Kidney (tissue), 22 donors: ENCODE measurements at places on chromosomes 3 and 15. TPM values are rescaled to one million over a fixed set of nuclear protein-coding genes. Genes with fewer than 3 reads are reported as not detected.

GRCh38 chr3:108098003-108098370, 7.2 kb upstream of the CD47 start:
- no peaks in the 10 kb centered on the region for H3K36me3 ChIP-seq
- no peak overlapping the region for H3K4me3 ChIP-seq
- H3K27me3 ChIP-seq = no peaks in the 10 kb centered on the region
- no peak for DNase-seq
- H3K27ac ChIP-seq = no peak overlapping the region
- H3K4me1 ChIP-seq = no peaks in the 10 kb centered on the region

GRCh38 chr15:80562033-80562432, 133.1 kb upstream of the ABHD17C start:
- H3K4me1 ChIP-seq = no peaks in the 10 kb centered on the region
- no peak for DNase-seq
- no peaks in the 10 kb centered on the region for H3K27me3 ChIP-seq
- peaks cover 7% of the 10 kb centered on the region for H3K36me3 ChIP-seq

DNA sequence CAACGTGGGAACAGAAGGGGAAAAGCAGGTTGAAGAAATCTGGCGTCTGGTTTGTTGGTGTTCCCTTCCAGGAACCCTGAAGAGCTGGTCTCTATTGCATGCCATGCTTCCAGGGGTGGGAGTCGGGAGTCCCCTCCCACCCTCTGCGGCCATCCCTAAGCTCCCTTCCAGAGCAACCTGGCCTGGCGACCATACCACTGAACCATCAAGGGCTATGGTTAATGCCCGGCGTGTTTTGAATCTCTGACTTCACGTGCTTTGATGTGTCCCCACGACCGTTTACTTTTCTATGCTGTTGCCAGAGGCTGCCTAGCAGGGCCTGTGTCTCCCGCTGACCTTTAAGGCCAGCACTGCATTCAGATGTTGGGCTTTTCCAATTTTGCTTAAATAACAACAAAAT, 696 bp upstream of the SNRK start:
- H3K4me3 ChIP-seq = peak overlapping the region; percentile 71
- no peak overlapping the region for H3K27ac ChIP-seq
- H3K36me3 ChIP-seq = no peaks in the 10 kb centered on the region
- H3K4me1 ChIP-seq = peaks cover 4% of the 10 kb centered on the region

GRCh38 chr3:39381432-39381831, 1.7 kb upstream of the SLC25A38 start:
- no peaks in the 10 kb centered on the region for H3K27me3 ChIP-seq
- no peaks in the 10 kb centered on the region for H3K36me3 ChIP-seq
- DNase-seq = no peak

DNA sequence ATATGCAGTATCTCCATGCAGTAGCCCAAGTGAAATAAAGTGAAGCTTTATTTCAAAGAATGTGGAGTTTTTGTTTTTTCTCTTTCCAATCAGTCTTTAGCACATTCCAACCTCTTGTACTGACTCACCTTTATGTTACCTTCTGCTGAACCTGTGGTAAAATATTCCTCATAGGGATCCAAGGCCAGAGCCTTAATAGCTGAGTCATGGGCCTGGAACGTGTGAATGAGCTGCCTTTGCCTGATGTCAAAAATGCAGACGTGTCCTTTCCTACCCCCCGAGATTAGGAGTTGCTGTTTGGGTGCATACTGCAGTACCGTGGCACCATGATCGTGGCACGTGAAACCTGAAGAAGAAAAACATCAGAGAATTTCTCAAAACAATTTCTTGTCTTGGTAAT, 108.5 kb downstream of the GLDN start:
- H3K36me3 ChIP-seq = no peaks in the 10 kb centered on the region
- DNase-seq = no peak
- H3K27me3 ChIP-seq = no peaks in the 10 kb centered on the region
- no peak overlapping the region for H3K4me3 ChIP-seq

DNA sequence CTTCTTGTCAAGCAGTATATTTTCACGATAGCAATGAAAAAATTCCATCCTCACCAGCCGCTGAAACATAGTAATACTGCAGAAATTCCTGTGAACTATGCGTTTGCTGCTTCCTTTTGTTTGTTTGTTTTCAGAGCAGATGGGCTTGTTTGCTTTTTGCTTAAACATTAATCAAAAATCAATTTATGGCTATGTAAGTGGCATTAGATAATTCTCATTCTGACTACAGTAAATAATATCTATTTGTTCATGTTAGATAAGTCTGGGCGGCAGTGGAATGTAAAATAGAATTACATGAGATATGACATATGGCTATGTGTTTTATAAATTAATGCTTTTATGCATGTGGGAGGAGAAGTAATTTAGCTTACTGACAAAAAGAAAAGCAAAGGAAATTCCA, 163.7 kb downstream of the PGPEP1L start:
- no peak overlapping the region for H3K4me3 ChIP-seq
- H3K4me1 ChIP-seq = no peaks in the 10 kb centered on the region
- no peak for DNase-seq
- H3K27me3 ChIP-seq = no peaks in the 10 kb centered on the region

DNA sequence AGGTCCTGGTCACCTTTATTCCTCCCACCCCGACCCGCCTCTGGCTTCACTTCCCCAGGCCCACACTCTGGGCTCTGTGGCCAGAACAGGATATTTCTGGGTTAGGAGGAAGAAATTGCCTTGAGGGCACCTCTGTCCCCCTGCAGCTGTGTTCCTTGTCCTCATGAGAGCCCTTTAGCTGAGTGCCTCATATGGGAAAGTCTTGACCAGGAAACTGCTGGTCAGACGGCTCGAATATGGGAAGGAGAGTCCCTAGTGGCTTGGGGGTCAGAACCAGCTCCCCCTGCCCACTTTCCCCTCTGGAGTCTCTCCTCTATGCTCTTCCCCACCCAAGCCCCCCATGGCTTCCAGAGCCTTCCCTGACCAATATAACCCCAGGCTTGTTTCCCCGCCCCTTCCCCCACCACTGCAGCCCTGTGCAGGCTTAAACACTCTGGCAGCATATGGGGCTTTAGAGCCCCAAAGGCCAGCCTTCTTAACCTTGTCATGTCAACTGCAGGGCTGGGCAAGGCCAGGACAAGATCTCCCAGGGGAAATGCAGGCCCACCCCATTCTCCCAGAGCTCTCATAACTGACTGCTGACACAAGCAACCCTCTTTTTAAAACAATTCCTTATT, 36.4 kb downstream of the SEC22C start:
- no peak overlapping the region for H3K27ac ChIP-seq
- H3K27me3 ChIP-seq = no peaks in the 10 kb centered on the region
- H3K36me3 ChIP-seq = no peaks in the 10 kb centered on the region
- DNase-seq = no peak
- H3K4me3 ChIP-seq = no peak overlapping the region

- no peaks in the 10 kb centered on the region for H3K27me3 ChIP-seq
- H3K36me3 ChIP-seq = peaks cover 17% of the 10 kb centered on the region
- H3K4me1 ChIP-seq = no peaks in the 10 kb centered on the region
- H3K27ac ChIP-seq = no peak overlapping the region
- no peak overlapping the region for H3K4me3 ChIP-seq
Observed at GRCh38 chr3:52756141-52756540, 14.6 kb downstream of the NEK4 start.

GRCh38 chr3:31051226-31051625, 156.8 kb upstream of the GADL1 start:
- no peak overlapping the region for H3K4me3 ChIP-seq
- H3K27me3 ChIP-seq = no peaks in the 10 kb centered on the region
- DNase-seq = no peak
- H3K36me3 ChIP-seq = no peaks in the 10 kb centered on the region
- H3K27ac ChIP-seq = no peak overlapping the region

- H3K27ac ChIP-seq = no peak overlapping the region
- H3K4me3 ChIP-seq = no peak overlapping the region
- peaks cover 2% of the 10 kb centered on the region for H3K4me1 ChIP-seq
- no peaks in the 10 kb centered on the region for H3K27me3 ChIP-seq
- H3K36me3 ChIP-seq = no peaks in the 10 kb centered on the region
Observed at GRCh38 chr3:114480442-114480841, 186.6 kb downstream of the TIGIT start.

DNA sequence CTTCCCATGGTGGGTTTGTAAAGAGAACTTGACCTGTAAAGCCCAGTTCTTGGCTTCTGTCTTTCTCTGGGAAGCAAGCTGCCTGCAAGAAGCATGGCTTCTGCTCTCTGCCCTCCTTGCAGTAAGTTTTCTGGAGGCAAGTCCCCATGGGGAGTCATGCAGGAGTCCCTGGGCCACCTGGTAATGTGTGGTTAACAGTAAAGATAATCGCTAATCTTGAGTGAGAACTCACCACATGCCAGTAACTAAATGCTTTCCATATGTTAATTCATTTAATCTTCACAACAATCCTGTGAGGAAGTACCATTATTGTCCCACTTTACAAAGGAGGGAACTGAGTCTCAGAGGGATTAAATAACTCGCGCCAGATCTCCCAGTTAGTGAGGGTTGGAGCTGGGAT, 4.2 kb downstream of the CAPN3 start:
- H3K27me3 ChIP-seq = no peaks in the 10 kb centered on the region
- H3K4me3 ChIP-seq = no peak overlapping the region
- no peak for DNase-seq
- no peaks in the 10 kb centered on the region for H3K36me3 ChIP-seq
- no peaks in the 10 kb centered on the region for H3K4me1 ChIP-seq

The PLXNB1 gene
- polyA plus RNA-seq = 101 TPM

The PPARG gene
- 19.0 TPM for polyA plus RNA-seq

The ZNF385D gene
- 1.4 TPM for polyA plus RNA-seq
